Glutamatergic neuron (in vitro differentiated cells): ENCODE measurements at places on chromosomes 1 and 21. TPM values are rescaled to one million over a fixed set of nuclear protein-coding genes. Genes with fewer than 3 reads are reported as not detected.

CACNA1S gene
- 0.07 TPM for total RNA-seq

DNA sequence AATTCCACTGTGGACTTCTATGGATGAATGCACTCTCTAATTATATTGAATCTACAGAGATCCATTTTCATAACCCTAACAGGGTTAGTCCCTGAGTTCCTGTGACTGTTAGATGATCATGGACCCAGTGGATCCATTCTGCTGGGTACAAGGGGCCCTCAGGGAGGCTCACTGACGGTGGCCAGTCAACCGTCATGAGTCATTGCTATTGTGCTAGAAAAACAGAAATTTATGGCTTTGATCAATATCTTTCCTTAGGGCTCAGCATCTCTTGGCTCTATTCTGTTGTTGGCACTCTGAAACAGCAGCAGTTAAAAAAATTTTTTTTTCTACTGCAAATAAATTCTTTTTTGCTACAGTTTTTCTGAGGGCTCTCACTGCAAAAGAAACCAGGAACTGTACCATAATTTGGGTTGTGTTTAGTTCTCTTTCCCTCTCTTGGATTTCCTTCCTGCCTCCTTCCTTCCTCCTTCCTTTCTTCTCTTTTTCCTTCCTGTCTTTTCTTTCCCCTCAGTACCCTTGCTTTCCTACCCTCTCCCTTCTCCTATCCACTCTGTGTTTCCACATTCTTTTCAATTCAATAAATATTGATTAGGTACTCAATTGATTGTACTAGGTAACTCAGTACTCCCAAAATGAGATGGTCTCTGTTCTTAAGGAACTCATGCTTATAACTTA, 49.5 kb downstream of the UTP25 start:
- peaks cover 8% of the 10 kb centered on the region for H3K36me3 ChIP-seq
- H3K4me3 ChIP-seq, result peak overlapping the region; percentile 61

GRCh38 chr1:31815752-31816500, at the start of gene SPOCD1:
TSS of gene SPOCD1 (minus strand) at chr1:31816022. CDS start at chr1:31815333, 689 bp downstream.
- H3K4me3 ChIP-seq, result peak within 1 kb of the TSS; percentile 54
- peaks cover 2% of the 10 kb centered on the region for H3K27me3 ChIP-seq
- H3K4me1 ChIP-seq, result peaks cover 2% of the 10 kb centered on the region
- H3K36me3 ChIP-seq, result no peaks in the 10 kb centered on the region
- H3K27ac ChIP-seq, result peak within 1 kb of the TSS; percentile 34

DNA sequence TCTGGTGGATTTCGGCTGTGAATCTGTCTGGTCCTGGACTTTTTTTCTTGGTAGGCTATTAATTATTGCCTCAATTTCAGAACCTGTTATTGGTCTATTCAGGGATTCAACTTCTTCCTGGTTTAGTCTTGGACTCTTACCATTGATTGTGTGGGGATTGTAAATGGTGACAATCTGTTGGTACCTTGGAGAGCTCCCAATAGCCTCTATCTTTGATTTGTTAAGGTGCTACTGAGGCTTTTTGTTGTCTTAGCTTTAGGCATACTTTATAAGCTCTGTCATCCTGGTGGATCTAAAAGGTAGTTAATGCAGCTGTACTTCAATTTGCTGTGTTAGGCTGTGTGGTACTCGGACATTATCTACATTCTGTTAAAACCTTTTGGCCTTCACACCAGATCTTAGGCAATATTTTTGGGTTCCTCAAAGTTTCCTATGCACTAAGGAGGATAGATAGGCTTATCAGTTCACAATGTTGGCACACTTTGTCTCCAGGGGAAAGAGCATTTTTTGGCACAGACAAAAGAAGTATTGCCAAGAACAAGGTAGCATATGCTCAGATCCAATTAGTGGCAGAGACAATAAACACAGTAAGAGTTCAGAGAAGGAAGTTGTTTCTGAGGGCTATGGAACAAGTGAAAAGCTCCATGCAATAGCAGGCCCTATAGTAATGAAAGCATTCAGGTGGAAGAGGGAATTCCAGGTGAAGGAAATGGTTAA, 230.4 kb downstream of the PDE4B start:
- H3K36me3 ChIP-seq, result peaks cover 4% of the 10 kb centered on the region
- DNase-seq, result no peak
- H3K4me1 ChIP-seq, result no peaks in the 10 kb centered on the region
- H3K27ac ChIP-seq, result no peak overlapping the region
- H3K27me3 ChIP-seq, result no peaks in the 10 kb centered on the region

DNA sequence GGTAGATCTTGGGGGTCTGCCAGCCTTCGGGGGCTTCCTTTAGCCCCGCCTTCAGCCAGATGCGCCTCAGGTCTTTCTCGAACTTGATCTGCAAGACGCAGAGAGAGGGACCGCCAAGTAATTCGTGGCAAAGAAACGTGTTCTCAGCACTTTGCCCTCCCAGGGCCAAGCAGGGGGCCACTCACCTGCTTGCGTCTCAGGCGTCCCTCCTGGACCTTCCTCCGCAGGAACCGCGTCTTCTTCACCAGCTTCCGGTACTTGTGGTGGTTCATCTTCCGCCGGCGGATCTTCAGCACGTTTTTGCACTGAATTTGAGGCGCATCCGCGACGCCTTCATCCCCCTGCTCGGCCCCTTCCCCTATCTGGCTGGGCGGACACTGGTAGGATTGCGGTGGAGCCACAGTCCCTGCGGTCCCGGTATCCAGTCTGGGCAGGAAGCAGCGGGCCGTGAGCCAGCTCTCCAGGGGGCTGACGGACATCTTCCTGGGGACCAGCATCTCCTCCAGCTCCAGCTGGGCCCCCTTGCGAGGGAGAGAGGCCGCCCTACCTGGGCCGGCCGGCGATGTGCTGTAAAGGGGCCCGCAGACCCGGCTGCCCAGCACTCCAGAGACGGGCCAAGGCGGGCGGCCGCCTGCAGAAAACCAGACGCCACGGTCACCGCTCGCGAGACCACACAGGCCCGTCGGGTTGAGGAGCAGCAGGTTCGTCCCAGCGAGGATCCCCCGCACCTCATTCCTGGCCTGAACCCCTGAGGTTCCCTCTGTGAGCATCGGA, 1.0 kb downstream of the AURKAIP1 start:
- H3K36me3 ChIP-seq, result no peaks in the 10 kb centered on the region
- H3K4me1 ChIP-seq, result no peaks in the 10 kb centered on the region
- H3K4me3 ChIP-seq, result peak overlapping the region; percentile 79
- no peak overlapping the region for H3K27ac ChIP-seq

- H3K27me3 ChIP-seq, result peaks cover 4% of the 10 kb centered on the region
- no peak for DNase-seq
- H3K36me3 ChIP-seq, result no peaks in the 10 kb centered on the region
- peak overlapping the region; percentile 12 for H3K27ac ChIP-seq
- no peak overlapping the region for H3K4me3 ChIP-seq
Observed at GRCh38 chr1:21294266-21294989, 4.2 kb upstream of the ECE1 start.

CFAP45 gene
- 0.49 TPM for total RNA-seq

GRCh38 chr1:234433563-234434285, 45.3 kb downstream of the TARBP1 start:
- peaks cover 2% of the 10 kb centered on the region for H3K27me3 ChIP-seq
- DNase-seq, result no peak
- no peak overlapping the region for H3K4me3 ChIP-seq
- peaks cover under 1% of the 10 kb centered on the region for H3K36me3 ChIP-seq
- no peaks in the 10 kb centered on the region for H3K4me1 ChIP-seq

GRCh38 chr1:117231748-117232373, 21.1 kb upstream of the VTCN1 start:
- no peaks in the 10 kb centered on the region for H3K4me1 ChIP-seq
- H3K4me3 ChIP-seq, result no peak overlapping the region
- no peak overlapping the region for H3K27ac ChIP-seq
- H3K27me3 ChIP-seq, result peaks cover 3% of the 10 kb centered on the region

DNA sequence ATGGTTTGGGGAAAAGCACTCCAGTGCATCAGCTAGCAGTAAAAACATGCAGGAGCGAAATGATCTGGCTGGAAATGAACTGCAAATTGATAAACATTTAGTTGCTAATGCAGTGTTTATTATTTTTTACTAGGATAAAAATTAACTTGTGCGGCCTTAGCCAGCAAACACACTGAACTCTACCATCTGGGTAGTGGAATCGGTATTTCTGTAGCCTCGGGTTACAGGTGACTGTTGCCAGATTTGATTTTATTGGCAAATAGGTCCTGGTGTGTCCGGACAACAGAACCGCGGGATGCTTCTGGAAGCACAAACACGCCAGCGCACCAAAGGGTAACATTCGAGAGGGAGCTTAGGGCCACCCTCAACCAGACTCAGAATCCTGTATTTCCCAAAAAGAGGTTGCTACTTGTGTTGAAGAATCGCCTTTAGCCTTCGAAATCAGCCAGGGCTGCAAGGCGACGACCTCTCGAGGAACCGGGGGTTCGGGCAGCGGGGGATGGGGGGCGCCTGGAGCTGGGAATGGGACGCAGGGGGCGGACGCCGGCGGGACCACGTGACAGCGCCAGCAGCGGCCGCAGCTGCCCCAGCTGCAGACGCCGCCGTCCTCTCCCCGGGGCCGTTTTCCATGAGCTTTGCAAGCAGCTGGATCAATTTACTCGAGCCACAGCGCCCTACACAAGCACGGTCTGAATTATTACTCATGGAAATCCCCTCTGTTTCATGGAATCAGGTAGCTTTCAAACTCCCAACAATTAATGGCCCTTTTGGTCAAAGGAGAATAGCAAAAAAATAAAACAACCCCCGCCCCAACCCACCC, 158.8 kb downstream of the TOMM20 start:
- H3K27ac ChIP-seq, result no peak overlapping the region
- DNase-seq, result peak; percentile 76
- no peak overlapping the region for H3K4me3 ChIP-seq
- H3K27me3 ChIP-seq, result peaks cover 4% of the 10 kb centered on the region
